AG09309 (cell line): ENCODE measurements at places on chromosomes 3 and 15.

- no peak for DNase-seq
These were observed 62.8 kb downstream of the CTDSPL start for GRCh38 chr3:37924453-37924852.

GRCh38 chr3:12893247-12893646 lies 51.9 kb upstream of the RPL32 start:
- no peak for DNase-seq

- no peak for DNase-seq
These were observed 54.1 kb downstream of the SLC7A14 start for GRCh38 chr3:170531657-170532335.

DNA sequence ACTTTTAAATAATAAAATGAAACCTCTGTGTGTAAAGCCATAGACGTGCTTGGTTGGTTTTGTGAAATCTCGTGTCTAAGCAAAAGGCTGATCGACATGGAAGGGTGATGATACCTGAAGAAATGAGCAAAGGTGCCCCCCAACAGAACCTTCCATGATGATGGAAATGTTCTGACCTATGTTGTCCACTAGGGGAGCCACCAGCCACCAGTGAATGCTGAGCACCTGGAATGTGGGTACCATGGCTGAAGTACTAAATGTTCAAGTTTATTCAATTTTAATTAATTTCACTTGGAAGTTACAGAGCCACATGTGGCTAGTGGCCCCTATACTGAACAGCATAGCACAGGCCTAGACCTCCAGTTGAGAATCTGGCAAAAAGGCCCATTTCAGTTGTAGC lies 158.8 kb downstream of the POLR2M start:
- DNase-seq = no peak

GRCh38 chr3:69776920-69777581 lies 37.8 kb downstream of the MITF start:
- DNase-seq = no peak

DNA sequence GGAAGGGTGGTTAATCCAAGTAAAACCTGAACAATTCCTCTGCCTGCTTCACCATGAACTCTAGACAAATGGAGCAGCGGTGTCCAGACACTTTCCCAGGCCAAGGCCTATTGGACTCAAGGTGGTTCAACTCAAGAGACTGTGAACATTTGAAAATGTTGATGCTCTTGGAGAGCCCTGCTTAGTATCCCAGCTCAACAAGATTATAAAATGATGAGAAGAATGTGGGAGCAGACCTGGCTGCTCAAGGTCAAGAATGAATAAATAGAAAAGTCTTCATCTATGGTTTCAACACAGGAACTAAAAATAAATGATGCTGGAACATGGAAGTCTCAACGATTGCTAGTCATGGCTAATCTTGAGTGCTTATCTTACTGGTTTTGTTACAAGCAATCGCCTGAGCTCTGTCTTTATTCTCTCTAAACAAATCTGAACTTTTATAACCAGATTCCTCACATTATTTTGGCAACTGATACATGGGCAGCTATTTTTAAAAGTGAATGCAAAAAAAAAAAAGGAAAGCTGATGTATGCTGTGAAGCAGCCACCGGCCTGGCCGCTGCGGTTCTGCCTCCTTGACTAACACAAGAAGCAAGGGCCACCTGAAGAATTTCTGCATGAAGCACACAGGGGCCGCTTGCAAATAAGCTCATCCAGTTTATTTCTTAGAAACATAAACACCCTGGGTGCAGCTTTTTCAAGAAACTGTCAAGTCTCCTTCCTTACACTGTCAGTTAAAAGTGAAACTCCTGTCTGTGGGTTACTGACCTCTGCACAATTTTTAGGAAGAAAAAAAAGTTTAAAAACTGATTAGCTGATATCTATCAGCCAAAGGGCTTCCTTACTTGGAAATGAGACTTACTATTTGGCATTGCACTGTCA lies 120.1 kb upstream of the ARHGEF3 start:
- peak; percentile 71 for DNase-seq
